Umbilical cord (tissue), 2 donors: ENCODE measurements at places on chromosomes 1 and 21. TPM values are rescaled to one million over a fixed set of nuclear protein-coding genes. Genes with fewer than 3 reads are reported as not detected.

The GPR37L1 gene
- total RNA-seq: 0.24 TPM

The NT5C1A gene
- 2.9 TPM for total RNA-seq

The SMPDL3B gene
- 1.2 TPM for total RNA-seq

The TFF2 gene
- total RNA-seq: not detected

The CRB1 gene
- 14.2 TPM for total RNA-seq

The RGS4 gene
- total RNA-seq: 72.0 TPM

The KRTAP22-2 gene
- total RNA-seq: not detected

The GBP6 gene
- 0.48 TPM for total RNA-seq

The ANKRD65 gene
- total RNA-seq: 1.7 TPM

The CD244 gene
- 1.9 TPM for total RNA-seq

The TNFSF4 gene
- 7.2 TPM for total RNA-seq

The CD48 gene
- 12.5 TPM for total RNA-seq

The EPHX1 gene
- 16.9 TPM for total RNA-seq

The C2CD4D gene
- not detected for total RNA-seq

The HSPB7 gene
- 4.3 TPM for total RNA-seq

The CD160 gene
- 6.5 TPM for total RNA-seq

The IRF6 gene
- 40.0 TPM for total RNA-seq

The RPS27 gene
- 1,442 TPM for total RNA-seq

The FAM78B gene
- total RNA-seq: 13.5 TPM

The BCL10 gene
- 24.6 TPM for total RNA-seq

The VAV3 gene
- 1.9 TPM for total RNA-seq

The FBLIM1 gene
- 134 TPM for total RNA-seq

The TMEM240 gene
- total RNA-seq: not detected

The VHLL gene
- total RNA-seq: 6.0 TPM

The FCAMR gene
- total RNA-seq: 2.2 TPM

The MYOC gene
- not detected for total RNA-seq

The TCHHL1 gene
- 6.5 TPM for total RNA-seq
